Activated naive CD4-positive, alpha-beta T cell treated with anti-CD3 and anti-CD28 coated beads, Interleukin-2, amount 50 U/mL, for 72 hours (primary cell): ENCODE measurements at places on chromosomes 1 and 21. TPM values are rescaled to one million over a fixed set of nuclear protein-coding genes. Genes with fewer than 3 reads are reported as not detected.

DNA sequence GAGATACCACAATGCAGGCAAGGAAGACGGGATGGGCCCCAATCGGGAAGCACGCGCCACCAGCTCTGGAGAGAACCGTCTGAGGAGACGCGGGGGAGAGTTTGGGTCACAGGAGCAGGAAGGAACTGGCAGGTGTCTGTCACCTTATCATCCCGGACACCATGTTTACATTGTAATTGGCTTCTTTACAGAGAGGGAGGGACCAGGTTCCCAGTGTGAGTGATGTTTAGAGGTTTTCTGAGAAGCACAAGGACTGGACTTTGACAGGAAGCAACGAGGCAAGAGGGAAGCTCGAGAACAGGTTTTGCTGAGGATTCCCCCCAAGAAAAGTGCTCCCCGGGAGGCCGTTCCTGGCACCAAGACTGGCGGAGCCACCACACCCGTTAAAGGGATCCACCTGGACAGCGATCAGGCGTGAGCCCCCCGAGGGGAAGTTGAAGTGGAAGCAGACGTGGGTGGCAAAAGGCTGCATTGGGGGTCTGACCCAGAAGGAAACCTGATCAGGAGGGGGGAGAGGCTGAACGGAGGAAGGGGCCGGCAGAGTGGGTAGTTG lies 957 bp downstream of the EPS15 start:
- peak; percentile 48 for DNase-seq

GRCh38 chr1:78667939-78668338 lies 18.3 kb downstream of the IFI44 start:
- DNase-seq = no peak

GRCh38 chr1:23473037-23473800 lies 10.8 kb downstream of the ASAP3 start:
- DNase-seq = no peak

GRCh38 chr1:24745711-24746413 lies 615 bp downstream of the CLIC4 start:
- no peak for DNase-seq

DNA sequence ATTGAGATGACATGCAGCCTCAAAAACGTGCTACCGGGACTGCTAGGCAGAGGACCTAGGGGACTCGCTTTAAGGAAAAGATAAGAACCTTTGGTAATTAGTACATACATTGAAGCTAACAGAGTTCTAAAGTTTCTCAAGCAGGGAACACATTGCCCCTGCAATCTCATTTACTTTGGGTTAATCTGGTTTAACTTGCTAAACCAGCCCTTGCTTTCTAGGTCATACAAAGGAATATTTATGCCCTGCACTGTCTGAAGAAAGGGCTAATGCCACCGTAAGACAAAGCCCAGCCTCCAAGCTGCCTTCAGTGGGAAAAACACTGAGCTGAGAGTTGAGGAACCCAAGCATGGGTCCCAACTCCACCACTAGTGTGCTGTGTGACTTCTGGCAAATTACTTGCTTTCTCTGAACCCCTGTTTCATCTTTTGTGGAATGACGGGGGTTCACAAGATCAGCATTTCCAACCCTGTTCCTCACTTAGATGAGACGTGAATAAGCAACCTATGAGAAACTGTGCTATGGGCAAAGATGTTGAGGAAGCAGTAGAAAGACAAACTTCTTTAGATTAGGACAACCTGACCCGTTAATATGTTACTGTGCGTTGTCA lies 66.3 kb downstream of the VWA5B1 start:
- no peak for DNase-seq

GRCh38 chr1:6727535-6727934 lies 25.9 kb upstream of the DNAJC11 start:
- DNase-seq = peak; percentile 79

- DNase-seq = no peak
These were observed 1538.3 kb downstream of the NCAM2 start for GRCh38 chr21:22536509-22536908.

The KCNJ15 gene
- 1.5 TPM for total RNA-seq
